ENCODE measurements at places on chromosomes 6 and 20.
A peak's percentile ranks its signal among the peaks of the same experiment; 100 is the strongest.

DNA sequence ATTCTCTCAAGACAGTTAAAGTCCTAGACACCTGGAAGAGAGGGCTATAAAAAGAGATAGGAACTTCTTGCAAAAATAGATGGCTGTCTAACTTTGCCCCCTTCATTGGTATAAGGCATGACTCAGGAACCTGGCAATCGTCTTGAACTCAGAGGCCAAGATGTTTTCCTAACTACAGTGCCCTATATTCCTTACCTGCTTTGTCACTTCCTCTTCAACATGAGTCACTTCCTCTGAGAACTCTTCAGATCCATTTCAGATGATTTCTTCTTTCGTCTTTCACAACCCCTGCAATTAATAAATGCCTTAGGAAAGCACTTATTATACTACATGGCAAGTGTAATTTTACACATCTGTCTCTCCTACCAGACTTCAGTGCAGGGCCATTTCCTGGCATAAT is 83.5 kb downstream of the HAO1 start:
- DNase-seq = no peak

GRCh38 chr6:51459958-51460357 is 627.5 kb downstream of the PKHD1 start:
- no peak for DNase-seq

DNA sequence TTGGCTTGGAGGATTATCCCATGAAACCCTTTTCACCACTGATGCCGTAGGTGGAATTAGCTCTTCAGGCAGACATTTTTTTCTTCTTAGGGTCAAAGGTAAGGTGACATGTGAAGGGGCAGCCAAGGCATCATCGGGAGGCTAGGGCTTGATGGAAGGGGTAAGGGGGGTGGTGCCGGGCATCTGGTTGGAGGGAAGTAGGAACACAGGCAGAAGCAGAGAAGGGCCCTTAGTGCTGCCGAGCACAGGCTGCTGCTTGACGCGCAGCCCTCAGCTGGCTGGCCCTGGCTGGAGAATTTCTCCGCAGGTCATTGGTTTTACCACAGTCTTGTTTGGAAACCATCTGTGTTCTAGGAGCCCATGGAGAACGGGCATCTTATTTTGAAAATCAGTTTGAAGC is 54.7 kb downstream of the TRAF3IP2 start:
- no peak for DNase-seq

GRCh38 chr6:45686841-45687569 is 309.3 kb upstream of the SUPT3H start:
- no peak for DNase-seq

DNA sequence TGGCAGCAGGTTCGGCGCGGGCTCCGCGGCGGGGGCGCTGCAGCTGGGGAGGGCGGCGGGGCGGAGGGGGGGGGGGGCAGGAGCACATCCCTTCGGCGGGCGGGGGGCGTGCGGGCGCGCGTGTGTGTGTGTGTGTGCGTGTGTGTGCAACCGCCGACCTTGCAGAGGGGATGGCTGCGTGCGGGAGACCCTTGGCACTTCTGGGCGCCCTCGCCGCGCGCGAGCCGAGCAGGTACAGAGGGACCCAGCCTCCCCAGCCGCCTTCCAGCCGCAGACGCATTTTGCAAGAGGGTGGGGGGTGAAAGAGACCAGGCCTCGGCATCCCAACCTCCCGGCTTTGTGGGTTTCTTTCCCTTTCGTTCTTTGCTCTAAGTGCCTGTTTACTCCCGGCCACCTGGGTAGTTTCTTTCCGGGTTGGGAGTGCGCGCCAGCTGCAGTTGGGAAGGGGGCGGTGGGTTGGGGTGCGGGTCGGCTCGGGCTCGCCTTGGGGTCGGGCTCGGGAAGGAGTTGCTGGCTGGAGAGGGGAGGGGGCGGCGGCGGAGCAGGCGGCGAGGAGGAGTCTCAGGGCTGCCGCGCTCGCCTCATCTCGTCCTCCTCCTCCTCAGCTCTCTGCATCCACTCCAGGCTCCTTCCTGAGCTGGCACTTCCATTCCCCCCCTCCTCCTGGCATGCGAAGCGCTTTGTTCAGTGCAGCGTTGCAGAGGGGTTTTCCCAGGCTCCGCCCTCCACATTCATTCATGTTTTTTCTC is 620 bp downstream of the HIVEP1 start:
- DNase-seq = no peak

DNA sequence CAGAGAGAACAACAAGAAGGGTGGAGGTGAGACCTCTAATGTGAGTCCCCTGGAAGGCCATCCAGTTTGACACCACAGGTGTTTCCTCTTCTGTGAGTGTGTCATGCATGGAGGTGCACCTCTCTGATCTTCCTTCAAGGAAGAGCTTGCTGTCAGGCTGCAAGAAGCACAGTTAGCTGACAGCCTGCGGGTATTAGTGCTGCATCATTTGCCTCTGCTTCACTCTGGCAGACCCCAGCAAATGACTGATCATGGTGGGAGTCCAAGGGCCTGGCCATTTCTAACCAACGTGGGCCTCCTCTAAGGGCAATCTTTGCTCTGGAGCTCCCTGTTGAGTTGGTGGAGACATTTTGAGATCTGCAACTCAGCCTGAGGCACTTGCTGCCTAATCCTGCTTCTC is 206.3 kb downstream of the EPHA7 start:
- DNase-seq = no peak

DNA sequence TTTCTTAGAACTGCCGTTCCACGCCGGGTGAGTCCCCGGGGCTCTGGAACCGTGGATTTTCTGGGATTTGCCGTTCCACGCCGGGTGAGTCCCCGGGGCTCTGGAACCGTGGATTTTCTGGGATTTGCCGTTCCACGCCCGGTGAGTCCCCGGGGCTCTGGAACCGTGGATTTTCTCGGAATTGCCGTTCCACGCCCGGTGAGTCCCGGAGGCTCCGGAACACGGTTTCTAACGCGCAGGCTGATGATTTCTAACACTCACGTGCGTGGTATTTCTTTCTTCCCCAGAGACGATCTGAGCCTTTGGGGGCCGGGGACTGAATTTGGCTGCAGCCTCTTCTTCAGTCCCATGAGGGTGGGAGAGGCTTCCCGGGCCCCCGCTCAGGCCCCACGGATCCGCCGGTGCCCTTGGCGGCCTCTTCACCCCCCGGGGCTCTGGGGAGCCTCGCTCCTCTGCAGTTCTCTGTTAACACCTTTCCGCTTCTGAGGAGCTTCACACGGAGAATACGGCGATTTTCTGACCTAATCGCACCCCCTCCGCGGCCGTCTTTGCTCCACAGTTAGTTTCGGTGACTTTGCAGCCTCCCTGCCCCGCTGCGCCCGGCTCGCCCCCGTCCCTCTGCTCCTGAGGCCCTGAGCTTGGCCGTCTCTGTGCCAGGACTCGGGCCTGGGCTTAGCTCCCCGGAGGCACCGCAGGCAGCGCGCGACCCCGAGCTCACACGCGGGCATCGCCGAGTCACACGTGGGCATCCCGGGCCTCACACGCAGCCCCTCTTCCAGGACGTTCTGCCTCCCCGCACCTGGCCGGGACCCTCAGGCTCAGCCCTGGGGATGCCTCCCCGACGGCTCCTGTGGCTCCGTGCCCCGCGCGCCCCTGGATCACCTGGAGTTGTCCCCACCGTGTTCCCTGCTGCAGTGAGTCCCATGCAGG is 7.2 kb upstream of the KIF25 start:
- no peak for DNase-seq

DNA sequence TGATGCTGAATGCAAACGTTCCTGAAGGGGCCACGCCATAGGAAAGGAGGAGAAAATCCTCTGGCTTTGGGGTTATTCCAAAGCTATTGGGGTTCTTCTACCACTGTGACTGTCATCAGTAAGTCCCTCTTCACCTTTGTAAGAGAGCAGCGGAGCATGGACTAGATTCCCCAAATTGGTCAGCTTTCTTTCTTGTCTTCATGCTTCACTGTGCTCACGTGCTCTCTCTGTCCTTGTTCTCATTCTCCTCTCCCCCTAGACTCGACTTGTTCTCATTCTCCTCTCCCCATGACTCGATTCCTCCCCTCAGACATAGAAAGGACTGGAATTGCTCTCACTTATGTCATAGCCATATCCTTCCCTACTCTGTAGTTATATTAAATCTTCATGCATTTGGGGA is 54.8 kb upstream of the ADGRG6 start:
- no peak for DNase-seq

DNA sequence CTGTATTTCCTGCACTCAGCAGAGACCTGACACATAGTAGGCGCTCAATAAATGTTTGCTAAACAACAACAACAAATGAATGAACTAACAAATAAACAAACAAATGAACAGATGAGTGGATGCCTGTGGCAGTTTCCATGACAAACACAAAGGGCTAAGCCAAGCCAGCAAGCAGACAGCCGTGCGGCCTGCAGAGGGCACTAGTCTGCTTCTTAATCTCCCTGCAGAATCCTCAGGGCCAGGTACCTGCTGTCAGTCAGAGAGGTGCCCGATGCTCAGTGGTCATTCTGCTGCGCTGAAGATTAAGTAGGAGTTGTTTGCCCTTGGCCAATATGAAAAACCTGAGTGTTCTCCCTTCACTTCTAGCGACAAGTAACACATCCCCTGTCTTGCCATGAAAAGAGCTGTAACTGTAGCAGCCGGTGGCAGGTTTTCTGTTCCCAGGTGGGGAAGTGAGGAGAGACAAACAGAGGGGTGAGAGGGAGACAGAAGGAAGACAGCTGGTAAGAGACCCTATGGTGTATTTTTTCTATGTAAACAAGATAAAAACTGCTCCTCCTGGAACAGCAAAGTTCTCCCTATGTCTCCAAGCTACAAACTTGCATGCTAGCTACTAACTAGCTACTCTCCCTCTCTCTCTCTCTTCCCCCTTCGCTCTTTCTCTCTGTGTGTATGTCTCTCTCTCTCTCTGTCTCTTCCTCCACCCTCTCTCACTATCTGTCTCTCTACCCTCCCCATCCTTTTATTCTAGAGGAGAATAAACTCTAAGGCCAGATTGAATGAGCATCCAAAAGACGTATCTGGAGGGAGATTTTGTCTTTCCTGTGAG is at the start of gene MC3R:
TSS of gene MC3R (plus strand) at position 779 of the 829 bp plus-strand sequence. CDS start 112 bp downstream, outside the sequence.
- no peak for DNase-seq

DNA sequence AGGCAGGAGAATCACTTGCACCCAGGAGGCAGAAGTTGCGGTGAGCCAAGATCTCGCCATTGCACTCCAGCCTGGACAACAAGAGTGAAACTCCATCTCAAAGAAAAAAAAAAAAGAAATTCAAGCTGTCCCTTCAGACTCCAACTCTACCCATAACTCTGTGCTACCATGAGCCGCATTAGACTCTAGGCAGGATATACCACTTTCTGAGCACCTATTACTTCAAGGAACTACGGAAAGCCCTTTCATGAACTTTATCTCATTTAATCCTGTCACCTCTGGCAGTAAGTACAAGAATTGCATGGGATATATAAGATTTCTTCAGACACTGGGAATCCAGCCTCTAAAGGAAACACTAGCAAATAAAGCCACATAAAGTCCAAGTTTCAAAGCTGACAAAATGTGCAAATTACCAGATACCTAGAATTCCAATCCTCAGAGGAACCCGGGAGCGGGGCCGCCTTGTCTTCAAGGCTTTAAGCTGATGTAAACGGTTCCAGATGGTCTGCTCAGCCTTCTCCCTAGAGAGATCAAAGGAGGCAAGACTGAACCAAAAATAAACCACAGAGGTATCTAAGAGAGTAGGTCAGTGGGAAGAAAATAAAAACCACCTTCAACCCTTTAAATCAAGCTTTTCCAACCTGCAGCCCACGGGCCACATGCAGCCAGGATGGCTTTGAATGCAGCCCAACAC is 9.4 kb downstream of the CDK5RAP1 start:
- no peak for DNase-seq

- DNase-seq = no peak
These were observed 305.9 kb downstream of the CLIC5 start for GRCh38 chr6:45709781-45710220.

- no peak for DNase-seq
These were observed 3.9 kb upstream of the CCN5 start for GRCh38 chr20:44711237-44711636.

GRCh38 chr20:40008177-40008576 is 680.9 kb downstream of the MAFB start:
- DNase-seq = no peak

- DNase-seq = no peak
These were observed 313.1 kb upstream of the SUPT3H start for GRCh38 chr6:45690846-45691245.

- DNase-seq = peak; percentile 14
These were observed 898 bp downstream of the XRN2 start for GRCh38 chr20:21303872-21304586.

DNA sequence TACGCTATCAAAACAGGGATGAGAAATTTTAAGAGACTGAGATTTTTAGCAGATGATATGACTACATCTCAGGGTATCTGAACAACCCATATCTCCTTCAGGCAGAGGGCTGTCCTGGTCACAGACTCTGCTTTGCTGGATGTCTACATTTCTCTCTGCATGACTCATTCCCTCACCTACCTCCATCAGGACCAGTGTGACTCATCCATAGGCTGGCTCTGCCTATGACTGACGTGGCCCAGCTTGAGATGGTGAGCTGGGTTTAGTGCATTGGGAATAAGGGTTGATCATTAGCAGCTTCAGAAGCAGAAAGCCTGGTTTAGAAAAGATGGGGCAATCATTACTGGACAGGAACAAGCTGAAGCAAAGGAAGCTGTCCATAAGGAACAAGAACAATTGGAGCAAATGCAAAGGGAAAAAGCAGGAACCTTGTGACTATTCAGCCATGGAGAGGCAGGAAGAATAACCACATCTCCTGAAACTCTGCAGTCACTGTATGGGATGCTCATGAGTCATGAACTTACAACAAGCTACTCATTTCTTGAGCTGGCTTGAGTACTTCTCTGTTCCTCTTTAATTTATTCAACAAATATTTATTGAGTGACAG is 86.4 kb upstream of the CBLN4 start:
- DNase-seq = no peak

DNA sequence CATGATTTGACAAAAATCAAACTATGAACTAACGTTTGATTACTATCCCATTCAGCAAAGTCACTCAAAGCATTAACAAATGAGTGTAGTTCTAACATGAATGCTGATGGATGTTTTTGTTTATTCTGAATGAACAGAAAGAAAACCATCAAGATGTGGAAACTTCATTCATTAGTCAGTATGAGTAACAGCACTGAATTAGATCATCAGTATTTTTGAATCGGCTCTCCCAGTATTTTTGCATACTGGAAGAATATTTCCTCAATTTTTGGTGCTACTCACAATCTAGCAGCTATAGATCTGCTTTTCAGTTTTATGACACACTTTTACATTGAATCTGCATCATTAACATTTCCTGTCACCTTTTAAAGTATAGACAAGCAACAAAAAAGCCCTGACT is 63.8 kb upstream of the CD83 start:
- DNase-seq = no peak

DNA sequence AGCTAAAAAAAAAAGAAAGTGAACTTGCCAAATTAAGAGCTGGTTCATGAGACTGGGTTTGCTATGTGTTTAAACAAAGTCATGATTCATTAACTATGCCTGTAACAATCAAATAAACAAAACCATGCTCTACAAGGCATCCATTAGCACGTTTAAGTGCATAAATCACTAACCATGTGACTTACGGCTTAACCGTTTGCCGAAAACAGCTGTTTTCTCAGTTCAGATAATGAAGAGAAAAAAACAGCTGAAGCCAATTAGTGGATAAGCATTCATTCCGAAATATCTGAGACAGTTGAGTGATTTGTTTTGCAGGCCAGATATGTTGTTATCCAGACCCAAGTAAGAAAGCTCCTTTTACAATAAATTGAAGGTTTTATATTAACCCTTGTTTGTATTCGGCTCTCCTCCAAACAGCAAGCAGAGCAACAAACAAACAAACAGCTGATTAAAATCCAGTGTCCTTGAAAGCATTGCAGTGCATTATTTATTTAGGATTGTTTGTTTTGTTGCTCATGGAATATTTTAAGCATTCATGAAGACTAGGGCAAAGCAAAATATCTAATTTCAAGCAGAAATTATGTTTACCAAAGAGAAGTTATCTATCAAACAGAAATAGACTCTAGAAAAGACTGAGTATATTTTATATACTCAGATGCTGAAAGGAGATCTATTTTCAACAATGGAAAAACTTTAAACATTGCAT is 343.5 kb downstream of the RFPL4B start:
- no peak for DNase-seq
